ENCODE measurements at places on chromosomes 5 and 9.

GRCh38 chr5:97764700-97765099, 581.7 kb upstream of the RIOK2 start:
- no peak for DNase-seq

DNA sequence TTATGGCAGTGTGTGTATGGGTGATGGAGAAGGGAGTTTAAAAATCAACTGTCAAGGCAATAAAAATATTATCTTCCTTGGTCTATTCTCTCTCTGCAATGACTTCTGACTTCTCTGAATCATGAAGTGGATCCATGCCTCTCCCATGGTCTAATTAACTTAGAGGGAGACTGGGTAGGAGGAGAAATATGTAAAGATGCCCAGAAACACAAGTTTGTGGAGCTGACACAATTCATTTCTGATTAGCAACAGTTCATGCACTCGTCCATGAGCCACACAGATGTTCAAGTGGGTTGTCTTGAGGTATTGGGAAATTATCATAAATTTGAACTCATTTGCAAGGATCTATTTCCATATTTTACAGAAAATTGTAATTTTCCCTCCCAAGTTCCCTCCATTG, 38.1 kb downstream of the INSYN2B start:
- DNase-seq: no peak

DNA sequence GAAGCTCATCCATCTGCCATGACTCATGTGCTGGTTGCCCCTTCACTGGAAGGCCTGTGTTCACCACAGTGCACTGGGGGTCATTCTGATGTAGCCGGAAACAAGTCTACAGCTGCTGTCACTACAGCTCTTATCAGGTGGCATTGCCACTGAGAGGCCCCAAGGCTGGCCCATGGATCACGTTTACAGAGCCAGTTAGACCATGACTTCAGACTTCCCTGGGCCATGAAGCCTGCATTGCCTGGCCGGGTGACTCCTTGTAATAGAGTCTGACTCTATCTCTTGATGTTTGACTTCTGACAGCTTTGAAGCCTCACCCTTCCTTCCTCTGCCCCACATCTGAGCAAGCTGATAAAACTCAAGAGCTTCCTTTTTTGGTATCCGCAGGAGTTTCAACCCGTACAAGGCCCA, 473.5 kb upstream of the DAP start:
- DNase-seq: no peak

- DNase-seq: no peak
Measured at GRCh38 chr9:127637322-127637847, 25.3 kb downstream of the STXBP1 start.

DNA sequence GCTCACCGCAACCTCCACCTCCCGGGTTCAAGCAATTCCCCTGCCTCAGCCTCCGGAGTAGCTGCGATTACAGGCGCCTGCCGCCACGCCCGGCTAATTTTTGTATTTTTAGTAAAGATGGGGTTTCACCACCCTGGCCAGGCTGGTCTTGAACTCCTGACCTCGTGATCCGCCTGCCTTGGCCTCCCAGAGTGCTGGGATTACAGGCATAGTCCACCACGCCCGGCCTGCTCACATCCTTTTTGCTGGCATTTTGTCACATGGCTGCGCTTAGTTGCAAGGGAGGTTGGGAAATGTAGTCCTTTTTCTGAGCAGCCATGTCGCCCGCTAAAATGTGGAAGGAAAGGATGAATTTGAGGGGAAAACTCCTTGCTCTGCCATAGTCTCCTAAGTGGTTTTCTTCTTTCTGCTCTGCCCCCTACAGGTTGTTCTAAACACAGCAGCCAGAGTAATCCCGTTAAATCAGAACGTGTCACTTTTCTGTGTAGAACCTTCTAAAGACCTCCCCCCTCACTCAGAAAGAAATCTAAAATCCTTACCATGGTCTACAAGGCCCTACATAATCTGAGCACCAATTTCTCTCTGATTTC, 57.8 kb upstream of the HSPA9 start:
- DNase-seq: no peak

DNA sequence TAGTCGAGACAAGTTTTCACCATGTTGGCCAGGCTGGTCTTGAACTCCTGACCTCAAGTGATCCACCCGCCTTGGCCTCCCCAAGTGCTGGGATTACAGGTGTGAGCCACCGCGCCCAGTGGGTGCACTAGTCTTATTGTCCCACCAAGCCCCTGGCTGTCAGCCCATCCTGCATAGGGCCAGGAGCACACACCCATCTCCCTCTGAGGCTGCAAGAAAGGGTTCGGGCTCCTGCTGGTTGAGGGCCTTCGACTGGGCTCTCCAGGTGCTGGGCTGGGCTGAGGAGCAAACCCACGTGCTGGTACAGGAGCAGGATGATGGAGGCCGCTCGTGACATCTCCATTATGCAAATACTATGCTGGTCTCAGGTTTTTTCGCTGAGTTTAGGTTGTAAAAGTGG, 25.1 kb upstream of the RNF130 start:
- DNase-seq: no peak

DNA sequence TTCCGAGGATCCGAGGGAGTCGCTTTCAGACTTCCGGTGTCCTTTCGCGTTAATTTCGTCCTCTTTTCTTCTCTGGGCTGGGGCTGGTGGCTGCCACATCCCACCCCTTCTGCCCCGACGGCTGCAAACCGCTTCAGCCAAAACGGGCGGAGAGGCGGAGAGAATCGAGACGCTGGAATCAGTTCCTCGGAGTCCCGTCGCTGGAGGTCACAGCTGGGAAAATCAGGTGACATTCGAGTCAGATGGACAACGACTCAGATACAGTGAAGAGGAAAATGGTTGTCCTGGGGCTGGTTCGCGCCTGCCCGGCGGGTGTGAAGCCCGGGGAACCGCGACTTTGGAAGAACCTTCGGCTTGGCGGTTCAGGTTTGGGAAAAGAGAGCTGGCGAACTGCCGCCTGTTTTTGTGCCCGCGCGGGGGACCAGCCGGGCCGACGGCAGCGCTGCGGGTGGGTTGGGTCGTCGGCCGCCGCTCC, 8.9 kb upstream of the NKX2-5 start:
- DNase-seq: no peak

DNA sequence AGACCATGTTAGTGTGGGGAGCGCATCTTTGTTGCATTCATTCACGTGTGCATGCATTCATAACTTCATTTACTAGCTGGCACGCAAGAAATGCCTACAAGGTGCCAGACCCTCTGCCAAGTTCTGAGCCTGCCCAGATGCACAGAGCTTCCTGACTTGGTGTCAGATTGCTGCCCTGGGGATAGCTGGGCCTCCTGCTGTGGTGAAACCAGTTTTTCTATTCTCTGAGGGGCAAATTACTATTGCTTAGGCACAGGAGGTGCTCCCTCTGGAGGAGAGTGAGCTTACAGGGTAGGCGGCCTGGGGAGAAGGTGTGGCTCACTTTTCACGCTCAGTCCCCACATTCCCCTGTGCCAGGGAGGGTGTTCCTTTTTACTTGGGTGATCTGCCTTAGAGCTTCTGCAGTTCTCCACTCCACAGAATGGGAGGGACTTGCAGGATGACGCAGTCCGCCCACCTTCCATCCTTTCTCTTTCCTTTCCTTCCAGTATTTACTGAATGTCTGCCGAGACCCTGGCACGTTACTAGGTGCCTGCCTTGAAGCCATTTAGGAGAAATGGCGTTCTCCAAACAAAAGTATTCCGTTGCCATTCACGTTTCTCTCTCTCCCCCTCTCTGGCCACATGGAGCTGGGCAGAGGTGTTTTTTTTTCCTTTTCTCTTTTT, 27.9 kb upstream of the CTNNA1 start:
- DNase-seq: no peak

GRCh38 chr5:81626524-81626923, 124.4 kb downstream of the SSBP2 start:
- no peak for DNase-seq
